ENCODE measurements at places on chromosomes 3 and 15.

DNA sequence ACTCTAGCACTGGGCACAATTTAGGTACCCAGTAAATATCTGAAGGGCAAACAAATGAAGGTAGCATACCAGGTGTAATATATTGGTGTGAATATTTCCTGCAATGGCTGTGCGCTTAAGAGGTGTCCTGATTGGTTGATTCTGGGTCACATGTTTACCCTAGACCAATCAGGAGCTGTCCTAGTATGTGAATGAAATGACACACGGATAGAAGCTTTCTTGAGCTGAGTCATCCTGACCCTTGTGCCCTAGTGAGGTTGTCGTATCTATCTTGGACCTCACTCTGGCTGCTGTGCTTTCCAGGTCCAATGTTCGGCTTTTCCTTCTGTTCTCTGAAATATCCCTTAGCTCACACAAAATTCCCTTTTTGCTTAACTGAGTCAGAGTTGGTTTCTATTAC, 58.1 kb upstream of the FOXP1 start:
- DNase-seq = no peak

GRCh38 chr3:52269776-52270175, 8.7 kb downstream of the WDR82 start:
- no peak for DNase-seq

DNA sequence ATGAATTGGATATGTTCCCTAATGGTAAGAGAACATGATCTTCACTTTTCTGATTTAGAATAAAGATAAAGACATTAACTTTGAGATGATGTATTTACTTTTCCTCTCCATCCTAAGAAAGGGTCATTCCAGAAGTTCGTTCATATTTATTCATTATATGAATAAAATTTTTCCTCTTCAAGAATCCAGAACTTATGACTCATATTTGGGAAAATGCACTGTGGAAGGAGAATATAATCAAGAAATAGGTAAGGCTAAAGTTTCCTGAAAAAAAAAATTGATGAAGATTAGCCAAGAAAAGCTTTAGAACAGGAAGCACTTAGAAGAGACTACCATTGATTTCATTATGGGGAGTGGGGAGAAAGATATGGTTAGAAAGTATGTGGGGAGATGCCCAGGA, 36.5 kb upstream of the CBLB start:
- no peak for DNase-seq

GRCh38 chr3:2921452-2921851, 188.7 kb downstream of the IL5RA start:
- no peak for DNase-seq

- no peak for DNase-seq
These were observed 24.3 kb upstream of the IL12A start for GRCh38 chr3:159964166-159964973.

GRCh38 chr3:111610189-111610588, 15.0 kb upstream of the ZBED2 start:
- no peak for DNase-seq

DNA sequence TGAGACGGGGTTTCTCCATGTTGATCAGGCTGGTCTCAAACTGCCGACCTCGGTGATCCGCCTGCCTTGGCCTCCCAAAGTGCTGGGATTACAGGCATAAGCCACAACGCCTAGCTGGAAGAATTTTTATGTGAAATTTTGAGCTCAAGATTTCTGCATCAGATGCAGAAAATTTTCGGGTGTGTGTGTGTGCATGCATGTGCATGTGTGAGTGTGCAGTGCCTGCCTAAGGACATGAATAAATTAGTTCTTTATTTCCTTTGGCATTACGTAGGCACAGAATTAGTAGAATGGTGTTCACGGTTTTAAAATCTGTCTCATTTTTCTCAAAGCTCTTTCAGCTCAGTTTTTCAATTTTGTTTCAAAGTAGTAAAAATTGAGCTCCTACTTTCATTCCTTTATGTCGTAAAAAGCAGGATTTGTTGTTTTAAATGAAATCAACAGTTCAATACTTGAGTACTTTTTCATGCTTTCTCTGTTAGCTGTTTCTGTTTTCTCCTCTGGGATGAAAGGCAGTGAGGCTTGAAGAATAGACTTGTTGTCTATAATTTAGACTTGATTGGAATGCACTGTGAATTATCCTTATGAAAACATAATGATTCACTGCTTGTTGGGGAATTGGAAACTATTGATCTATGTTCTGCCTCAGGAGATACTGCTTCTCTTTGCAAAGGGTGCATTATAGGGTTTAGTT, 23.3 kb upstream of the RAB11A start:
- no peak for DNase-seq

All from stimulated activated CD8-positive, alpha-beta memory T cell treated with anti-CD3 and anti-CD28 coated beads, Interleukin-4, amount 100 ng/mL, for 4 hours (primary cell).